Activated CD4-positive, alpha-beta T cell treated with anti-CD3 and anti-CD28 coated beads for 4 hours (primary cell): ENCODE measurements at places on chromosomes 12 and 14.
A peak's percentile ranks its signal among the peaks of the same experiment; 100 is the strongest.

- no peak for DNase-seq
These were observed 136.8 kb downstream of the SAMD4A start for GRCh38 chr14:54703724-54704123.

DNA sequence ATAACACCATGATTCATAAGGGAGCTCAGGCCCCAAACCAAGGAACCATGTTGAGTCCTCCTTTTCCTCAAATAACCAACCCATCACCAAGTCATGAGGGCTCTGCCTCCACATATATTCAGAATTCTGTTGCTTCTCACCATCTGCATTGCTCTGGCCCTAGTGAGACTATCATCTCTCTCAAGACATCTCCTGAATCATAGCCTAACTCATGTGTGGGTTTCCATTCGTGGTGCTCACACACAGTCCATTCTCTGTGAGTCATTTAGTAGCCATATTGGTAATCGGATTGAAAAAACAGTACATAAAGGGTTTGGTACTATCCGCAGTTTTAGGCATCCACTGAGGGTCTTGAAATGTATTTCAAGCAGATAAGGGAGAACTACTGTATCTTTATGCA, 5.1 kb upstream of the SLC38A2 start:
- DNase-seq, result no peak

- DNase-seq, result no peak
These were observed 19.1 kb downstream of the TSPAN11 start for GRCh38 chr12:30945443-30946164.

DNA sequence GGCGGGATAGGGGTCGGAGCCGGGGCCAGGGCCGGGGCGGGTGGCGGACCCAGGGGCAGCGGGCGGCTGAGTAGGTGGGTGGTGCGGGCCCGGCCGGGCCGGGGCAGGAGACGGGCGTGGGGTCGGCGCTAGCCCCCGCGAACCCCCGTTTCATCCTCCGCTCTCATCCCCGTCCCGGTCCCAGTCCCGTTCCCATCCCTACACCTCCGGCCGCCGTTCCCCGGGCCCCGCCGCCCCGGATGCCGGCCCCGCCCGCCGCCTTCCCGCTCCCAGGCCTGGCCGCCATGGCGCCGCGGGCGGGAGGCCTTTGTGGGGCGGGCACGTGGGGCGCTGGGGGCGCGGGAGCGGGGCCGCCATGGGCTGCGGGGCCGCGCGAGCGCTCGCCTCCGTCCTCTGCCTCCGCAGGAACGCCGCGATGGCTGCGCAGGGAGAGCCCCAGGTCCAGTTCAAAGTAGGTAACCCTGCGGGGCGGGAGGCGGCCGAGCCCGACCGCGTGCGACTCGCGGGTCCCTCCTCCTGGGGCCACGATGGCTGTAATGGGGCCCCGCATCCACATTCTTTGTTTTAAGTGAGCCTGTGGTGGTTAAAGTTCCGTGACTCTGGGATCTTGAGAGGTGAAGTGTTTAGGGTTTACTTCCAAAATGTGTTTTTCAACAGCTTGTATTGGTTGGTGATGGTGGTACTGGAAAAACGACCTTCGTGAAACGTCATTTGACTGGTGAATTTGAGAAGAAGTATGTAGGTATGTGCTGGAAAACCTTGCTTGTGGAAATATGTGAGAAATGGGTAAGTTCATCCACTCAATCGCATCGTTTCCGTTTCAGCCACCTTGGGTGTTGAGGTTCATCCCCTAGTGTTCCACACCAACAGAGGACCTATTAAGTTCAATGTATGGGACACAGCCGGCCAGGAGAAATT, 572 bp downstream of the RAN start:
- DNase-seq, result peak; percentile 41

GRCh38 chr14:93103392-93104080, 12.2 kb downstream of the ITPK1 start:
- peak; percentile 62 for DNase-seq

DNA sequence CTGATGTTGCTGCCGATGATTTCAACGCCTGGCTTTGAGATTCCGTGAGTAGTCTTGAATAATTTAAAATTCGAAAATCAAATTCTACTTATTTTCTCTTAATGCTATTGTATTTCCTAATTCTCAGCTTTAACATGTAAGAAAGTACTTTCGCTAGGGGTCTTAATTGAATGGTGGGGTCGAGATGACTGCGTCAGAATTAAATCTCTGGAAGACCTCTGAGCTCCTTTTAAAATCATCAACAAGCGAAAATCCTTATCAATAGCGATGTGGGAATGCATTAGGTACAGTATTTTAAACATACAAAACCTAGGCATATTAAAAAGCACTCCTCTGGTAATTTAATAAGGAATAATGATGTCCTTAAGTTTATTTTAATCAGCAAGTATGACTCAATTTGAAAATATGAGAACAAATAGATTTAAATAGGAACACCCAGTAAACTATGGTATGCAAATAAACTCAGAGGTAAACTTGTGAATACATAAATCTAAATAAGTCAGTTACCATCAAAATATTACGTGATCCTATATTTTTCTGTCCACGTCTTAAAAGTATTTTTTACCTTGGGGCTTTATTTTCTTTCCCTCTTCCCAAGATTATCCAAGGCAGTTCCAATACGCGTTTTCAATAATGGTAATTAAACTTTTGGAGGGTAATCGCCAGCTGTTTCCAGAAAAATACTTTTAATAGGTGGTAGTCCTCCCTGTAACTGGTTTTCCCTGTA, 1.4 kb downstream of the FOXA1 start:
- no peak for DNase-seq

DNA sequence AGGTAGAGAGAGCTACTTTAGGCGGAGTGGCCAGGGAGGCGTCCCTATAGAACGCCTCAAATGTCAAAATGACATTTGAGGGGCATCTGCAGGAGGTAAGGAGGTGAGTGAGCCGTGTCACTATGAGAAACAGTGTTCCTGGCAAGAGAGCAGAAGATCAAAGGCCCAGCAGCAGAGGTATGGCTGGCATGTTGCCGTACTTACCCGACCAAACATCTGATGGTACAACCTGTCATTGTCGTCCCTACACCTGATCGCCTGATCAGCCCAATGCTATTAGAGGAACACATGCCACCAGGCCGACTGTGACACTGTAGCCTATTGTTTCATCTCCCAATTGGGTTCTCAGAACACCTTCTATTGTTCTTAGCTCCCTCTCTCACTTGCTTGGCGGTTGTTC, 33.9 kb upstream of the POC1B start:
- no peak for DNase-seq

DNA sequence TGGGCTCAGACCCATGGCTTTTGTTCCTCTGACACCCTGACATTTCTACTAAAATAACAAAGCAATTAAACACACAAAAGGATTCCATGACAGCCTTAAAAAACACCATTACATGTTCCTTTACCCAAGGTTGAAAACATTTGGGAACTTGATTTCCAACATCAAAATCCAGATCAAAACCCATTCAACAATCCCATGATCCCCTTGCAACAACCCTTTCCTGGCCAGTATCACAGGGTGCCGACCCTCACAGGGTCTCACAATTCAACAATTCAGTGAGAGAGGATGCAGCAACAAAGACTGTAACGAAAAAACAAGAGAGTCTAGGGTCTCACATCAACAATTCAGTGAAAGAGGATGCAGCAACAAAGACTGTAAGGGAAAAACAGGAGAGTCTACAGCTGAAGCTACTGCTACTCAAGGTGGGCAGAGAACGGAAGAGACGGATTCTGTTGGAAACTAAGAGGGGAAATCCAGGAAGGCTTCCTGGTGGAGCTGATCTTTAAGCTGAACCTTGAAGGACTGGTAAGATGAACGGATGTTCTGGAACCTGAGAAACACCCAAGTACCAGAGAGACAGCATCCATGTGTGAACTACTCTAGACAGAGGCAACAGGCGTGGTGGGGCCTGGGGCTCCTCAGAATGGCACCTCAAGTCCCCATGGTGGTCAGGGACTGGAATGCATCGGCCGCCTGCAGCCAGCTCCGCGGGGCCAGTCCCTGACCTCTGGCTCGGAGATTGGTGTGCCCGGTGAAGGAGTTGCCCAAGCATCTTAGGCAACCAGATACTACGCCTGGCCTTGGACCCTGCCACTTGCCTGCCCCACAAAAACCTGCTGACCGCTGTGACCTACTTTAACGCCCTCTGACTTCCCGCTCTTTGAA, 22.7 kb upstream of the ZFP36L1 start:
- no peak for DNase-seq

DNA sequence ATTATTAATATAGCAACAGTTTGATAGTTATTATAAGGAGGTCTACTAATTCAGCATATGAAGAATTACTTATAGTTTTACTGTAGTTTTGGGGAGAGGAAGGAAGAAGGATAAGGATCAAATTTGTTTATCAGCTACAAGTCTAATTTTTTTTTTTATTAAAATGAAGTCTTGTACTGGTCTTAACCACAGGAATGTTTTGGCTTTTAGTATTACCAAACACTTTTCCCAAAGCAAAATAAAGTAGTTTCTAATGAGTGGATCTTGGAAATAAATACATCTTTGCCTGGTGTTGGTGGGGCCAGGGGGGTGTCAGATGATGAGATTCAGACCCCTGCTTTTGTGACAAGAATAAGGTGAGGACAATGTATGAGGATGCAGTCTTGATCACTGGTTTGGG, 57.2 kb upstream of the ZDHHC17 start:
- DNase-seq, result no peak

GRCh38 chr12:108367436-108367835, 28.3 kb upstream of the CMKLR1 start:
- no peak for DNase-seq

- no peak for DNase-seq
These were observed 23.2 kb upstream of the CCNT1 start for GRCh38 chr12:48739618-48740269.

DNA sequence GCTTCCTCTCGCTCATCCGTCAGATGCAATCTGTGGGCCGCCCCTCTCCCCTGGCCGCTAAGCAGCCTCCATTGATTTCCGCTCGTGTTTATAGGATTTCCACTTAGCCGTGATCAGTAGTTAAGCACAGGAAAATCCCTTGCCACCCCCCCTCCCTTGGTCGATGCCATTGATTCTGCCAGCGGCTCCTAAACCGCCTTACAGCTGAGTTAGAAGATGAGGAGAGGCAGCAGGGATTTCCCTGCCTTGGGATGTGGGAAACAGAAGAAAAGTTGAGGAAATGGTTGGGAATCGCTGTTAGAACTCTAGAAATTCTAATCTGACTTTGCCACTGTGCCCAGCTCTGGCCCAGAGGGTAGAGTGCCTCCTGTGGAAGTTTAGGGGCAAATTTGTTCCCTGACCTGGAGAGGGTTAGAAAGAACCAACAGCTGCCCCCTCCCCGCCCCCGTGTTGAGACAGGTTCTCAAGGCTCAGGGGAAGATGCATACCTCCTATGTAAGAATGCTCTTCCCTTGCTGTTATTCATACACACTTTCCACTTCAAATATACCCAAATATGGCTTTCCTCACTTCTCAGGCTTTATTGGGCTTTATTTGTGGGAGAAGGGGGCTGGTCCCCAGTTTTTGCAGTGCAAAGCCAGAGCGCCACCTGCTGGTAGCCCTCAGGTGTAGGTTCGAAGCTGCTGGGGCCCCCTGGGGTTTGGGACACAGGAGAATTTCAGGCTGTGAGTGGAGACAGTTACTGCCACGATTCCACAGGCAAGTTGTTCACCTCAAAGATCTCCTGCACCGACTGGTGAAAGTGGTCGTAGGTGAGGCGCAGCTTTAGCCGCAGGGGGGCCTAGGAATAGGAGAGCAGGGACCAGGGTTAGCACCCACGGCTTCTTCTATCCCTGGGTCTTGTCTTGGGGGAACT, 3.2 kb downstream of the THTPA start:
- peak; percentile 68 for DNase-seq

- no peak for DNase-seq
These were observed 417.0 kb upstream of the RGS6 start for GRCh38 chr14:71514941-71515919.

DNA sequence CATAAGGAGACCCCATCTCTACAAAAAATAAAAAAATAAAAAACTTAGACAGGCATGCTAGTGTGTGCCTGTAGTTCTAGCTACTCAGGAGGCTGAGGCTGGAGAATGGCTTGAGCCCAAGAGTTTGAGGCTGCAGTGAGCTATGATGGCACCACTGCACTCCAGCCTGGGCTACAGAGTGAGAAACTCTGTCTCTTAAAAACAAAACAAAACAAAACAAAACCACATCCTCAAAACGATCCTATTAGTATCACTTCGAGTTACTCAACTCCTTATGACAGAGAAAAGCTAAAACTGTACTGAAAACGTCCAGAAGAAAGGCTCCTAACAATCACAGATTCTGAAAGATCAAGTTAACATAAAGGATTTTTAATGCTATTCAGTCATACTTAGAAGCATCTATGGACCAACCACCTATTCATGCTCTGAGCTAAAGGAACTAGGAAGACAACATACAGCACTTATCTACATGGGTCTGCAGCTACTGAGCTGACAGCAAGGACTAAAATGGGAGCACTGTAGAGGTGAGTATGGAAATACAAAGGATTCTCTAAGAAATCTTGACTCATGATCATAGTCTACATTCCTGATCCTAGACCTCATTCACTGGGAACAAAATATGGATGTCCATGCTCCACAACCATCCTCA, 75.3 kb upstream of the DUSP6 start:
- DNase-seq, result no peak

- no peak for DNase-seq
These were observed 32.4 kb downstream of the PLXNC1 start for GRCh38 chr12:94180558-94181296.

DNA sequence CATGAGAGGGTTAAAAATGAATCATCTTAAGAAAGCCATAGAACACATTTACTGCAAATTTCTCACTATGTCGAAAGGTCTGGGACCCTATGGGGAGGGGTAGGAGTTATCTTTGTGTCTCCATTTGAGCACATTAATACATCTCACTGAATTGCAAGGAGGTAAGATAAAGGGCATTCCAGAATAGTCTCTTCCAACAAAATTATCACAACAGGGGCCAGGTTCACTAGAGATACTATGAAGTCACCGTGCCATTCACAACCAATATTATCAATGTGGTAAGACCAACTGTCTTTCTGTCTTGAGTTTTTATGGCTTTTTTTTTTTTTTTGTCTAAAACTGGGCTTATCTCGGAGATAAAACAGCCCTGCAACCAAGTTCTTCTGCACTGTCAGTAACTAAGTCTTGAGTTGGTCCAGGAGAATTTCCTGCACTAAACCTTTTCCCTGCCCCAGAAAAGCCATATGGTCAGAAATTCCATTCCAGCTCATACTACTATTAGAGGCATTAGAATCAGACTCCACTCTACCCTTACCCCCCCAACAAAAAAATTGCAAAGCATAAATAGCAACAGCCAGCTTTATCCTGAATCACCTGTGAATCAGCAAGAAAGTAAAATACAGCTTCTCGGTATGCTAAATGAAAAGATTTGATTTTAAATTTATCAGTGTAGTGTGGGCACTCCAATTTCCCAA, 79.7 kb downstream of the PTPRR start:
- no peak for DNase-seq

- DNase-seq, result no peak
These were observed 95.1 kb downstream of the UNC79 start for GRCh38 chr14:93525696-93526451.

GRCh38 chr12:19630536-19630935, 191.2 kb downstream of the AEBP2 start:
- no peak for DNase-seq

- no peak for DNase-seq
These were observed 130.7 kb upstream of the ARID2 start for GRCh38 chr12:45598761-45599160.
